Lung (tissue), 17 donors: ENCODE measurements at places on chromosomes 7 and 10. TPM values are rescaled to one million over a fixed set of nuclear protein-coding genes. Genes with fewer than 3 reads are reported as not detected.

The OR13A1 gene
- total RNA-seq: 0.15 TPM

The TRIM50 gene
- total RNA-seq: 0.34 TPM

The CYP3A7 gene
- 0.71 TPM for total RNA-seq

The LAMB4 gene
- 0.63 TPM for total RNA-seq

The TMEM130 gene
- total RNA-seq: 1.5 TPM

The PAPOLB gene
- 1.9 TPM for total RNA-seq

The NRF1 gene
- total RNA-seq: 33.3 TPM

The IDI2 gene
- total RNA-seq: 0.18 TPM

The CEP55 gene
- total RNA-seq: 1.7 TPM

The SYT15 gene
- 24.8 TPM for total RNA-seq

The FOXI2 gene
- total RNA-seq: 0.15 TPM

The PPP2R2D gene
- 22.1 TPM for total RNA-seq

The TSPAN33 gene
- total RNA-seq: 7.3 TPM

The SLC29A4 gene
- 5.7 TPM for total RNA-seq

The HKDC1 gene
- 1.5 TPM for total RNA-seq

The ERVW-1 gene
- total RNA-seq: 0.25 TPM

The RNF32 gene
- 2.7 TPM for total RNA-seq

The MPP7 gene
- total RNA-seq: 37.2 TPM

The PPP1R3C gene
- 88.4 TPM for total RNA-seq

The MAGI2 gene
- 18.0 TPM for total RNA-seq

The RSU1 gene
- total RNA-seq: 54.1 TPM

The AKR1E2 gene
- 5.6 TPM for total RNA-seq
